ENCODE measurements at places on chromosomes 4 and X. TPM values are rescaled to one million over a fixed set of nuclear protein-coding genes. Genes with fewer than 3 reads are reported as not detected.
A peak's percentile ranks its signal among the peaks of the same experiment; 100 is the strongest.

Gene GIMD1
- not detected for total RNA-seq

Gene GAB3
- total RNA-seq, result 0.29 TPM

Gene NKX6-1
- not detected for total RNA-seq

Gene UGT2B11
- not detected for total RNA-seq

Gene PNCK
- 35.1 TPM for total RNA-seq

Gene CTAG2
- not detected for total RNA-seq

Gene DCLK2
- 49.5 TPM for total RNA-seq

Gene KLB
- total RNA-seq, result not detected

Gene ADAMTS3
- 10.7 TPM for total RNA-seq

DNA sequence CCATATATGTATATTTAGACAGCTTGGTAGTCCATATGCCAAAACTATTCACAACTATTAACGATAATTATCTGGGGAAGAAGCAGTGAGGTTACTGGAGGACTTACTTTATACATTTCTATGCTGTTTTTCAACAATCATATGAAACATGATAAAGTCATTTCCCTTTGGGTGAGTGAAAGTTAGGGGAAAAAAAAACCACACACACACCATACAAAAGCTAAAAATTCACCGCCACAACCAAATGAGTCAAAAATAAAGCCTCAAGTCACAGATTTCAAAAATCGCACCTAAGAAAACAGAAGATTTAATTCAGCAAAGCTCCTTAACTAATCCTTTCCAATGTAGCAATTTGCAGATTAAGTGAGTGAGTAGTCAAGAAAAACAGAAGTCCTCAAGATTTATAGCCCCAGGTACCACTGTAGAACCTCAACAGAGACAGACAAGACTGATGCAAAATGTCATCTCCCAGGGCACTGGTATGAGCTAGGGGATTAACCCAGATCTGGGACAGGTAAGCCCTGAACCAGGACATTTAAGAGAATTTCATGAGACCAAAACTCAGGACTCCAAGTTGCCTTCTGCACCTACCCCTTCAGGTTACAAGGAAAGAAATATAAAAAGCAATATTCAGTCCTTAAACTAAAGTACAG lies 35.1 kb downstream of the SYTL4 start:
- no peak for DNase-seq

DNA sequence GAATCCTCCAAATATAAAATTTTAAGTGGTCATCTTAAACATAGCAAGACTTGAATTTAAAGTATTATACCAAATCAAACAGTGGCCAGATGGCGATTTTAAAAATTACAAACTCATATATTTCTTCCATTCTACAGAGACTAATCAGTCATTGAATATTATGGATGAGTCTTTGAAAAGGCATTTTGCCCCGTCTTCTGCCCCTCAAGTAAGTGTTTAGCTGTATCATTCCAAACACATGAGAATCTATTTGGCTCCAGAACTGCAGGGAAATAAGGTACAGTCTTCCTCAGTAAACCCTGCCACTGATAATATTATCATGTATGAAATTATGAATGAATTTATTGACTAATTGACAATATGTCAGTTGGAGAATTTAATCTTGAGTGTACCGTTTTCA lies 191.0 kb downstream of the SLC7A11 start:
- no peak for DNase-seq

GRCh38 chr4:2066011-2066551 lies 7.0 kb downstream of the NAT8L start:
- DNase-seq, result peak; percentile 13

GRCh38 chrX:133859860-133860259 lies 125.5 kb downstream of the GPC3 start:
- DNase-seq, result no peak

- no peak for DNase-seq
Measured at GRCh38 chr4:164313853-164314252, 440.1 kb upstream of the SMIM31 start.

- DNase-seq, result no peak
Measured at GRCh38 chrX:128807367-128807766, 715.9 kb downstream of the SMARCA1 start.

DNA sequence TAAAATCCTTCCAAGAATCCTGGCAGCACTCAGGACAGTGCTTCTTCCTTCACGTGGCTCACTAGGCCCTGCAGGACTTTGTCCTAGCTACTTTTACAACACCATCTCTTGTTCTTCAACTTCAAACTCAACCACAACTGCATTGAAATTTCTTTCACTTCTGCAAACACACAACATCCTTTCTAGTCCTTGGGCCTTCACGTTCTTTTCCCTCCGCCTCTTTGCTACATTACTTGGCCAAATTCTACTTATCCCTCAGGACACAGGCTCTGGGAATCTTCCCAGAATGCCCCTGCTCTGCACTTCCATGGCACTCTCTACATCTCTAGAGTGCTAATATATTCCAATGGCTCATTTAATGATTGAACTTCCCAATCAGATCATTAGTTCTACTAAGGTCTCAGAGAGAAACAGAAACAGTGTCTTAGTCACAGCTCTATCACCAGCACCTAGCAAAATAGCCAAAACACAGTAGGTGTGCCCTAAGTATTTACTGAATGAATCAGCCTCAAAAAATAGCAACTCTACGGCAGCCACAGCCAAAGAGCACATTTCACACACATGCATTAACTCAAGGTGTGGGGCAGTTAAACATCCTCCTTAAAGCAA lies 73.3 kb downstream of the MANBA start:
- DNase-seq, result no peak

DNA sequence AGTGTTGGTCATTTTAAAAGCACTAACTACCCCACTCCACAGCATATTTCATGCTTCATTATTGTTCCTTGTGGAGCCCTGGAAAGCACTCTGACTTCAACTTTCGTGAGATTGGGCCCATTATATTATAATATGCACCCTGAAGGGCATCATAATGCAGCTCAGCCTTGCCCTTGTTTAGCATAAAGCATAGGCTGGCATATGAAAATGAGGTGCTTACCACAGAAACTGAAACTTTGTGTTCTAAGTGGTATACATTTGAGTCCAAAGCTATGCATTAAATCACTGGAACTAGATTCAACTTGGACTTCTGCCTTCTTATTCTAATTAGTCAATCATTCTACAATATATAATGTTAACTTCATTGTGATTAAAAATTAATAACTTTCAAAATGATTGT lies 1027.9 kb downstream of the STIM2 start:
- no peak for DNase-seq

- DNase-seq, result no peak
Measured at GRCh38 chr4:46648088-46648744, 258.3 kb upstream of the GABRA2 start.

DNA sequence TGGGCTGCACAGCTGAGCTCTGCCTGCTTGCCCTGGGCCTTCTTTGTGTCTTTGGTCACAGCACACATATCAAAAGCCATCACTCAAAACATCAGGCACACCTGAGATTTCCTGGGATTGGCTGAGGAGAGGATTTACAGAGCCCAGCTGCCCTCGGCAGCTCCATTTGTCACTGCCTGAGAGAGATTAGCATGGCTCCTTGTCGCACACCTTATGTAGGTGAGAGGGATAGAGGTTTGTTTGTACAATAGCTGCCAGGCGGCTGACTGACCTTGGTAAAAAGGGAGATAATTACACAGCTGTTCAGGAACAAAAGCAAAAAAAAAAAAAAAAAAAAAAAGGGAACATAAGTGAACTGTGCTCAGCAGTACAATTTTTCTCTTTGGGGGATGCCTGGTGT lies 63.2 kb downstream of the MGST2 start:
- no peak for DNase-seq

GRCh38 chr4:14853176-14853943 lies 148.9 kb upstream of the CPEB2 start:
- DNase-seq, result no peak

DNA sequence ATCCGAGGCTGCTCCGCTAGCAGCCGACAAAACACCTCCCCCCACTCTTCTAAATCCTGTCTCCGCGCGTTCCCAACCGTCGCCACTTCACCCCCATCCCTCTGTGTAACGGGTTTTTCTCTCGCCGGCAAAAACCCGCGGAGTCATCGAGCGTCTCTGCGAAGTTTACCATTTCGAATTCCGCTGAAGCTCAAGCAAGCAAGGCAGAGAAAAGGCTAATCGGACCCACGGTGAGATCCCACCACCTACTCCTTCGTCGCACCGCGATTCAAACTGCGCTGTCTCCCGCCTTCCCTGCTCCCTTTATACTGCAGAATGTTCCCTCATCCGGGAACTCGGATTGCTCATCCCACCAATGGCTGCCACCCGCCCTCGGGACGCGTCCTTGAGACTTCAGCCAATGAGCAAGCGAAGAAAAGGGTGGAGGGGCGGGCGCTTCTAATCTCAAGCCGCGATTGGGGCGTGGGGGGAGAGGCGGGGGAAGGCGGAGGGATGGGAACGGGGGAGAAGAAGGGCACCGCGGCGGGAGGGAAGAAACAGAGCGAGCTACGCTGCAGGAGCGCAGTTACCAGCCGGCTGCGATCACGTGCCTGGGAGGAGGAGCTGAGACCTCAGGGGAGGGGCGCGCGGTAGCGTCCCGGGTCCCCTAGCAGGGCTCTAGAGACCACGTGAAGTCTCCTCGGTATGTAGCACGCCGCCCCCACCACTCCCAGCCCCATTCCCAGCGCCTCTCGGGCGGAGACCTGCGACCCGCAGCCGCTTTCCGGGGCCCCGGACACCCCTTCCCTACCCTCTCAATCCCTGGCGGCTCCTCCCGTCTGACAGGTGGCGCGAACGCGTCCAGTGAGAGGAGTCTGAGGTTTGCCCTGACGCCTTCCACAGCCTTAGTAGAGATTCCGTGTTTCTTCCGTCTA lies at the start of gene H2AZ1:
Gene H2AZ1 (minus strand): TSS at position 277 of the 914 bp plus-strand sequence. CDS start 105 bp downstream, at position 172.
- peak; percentile 97 for DNase-seq

GRCh38 chrX:101370888-101371504 lies 15.0 kb downstream of the BTK start:
- DNase-seq, result no peak

DNA sequence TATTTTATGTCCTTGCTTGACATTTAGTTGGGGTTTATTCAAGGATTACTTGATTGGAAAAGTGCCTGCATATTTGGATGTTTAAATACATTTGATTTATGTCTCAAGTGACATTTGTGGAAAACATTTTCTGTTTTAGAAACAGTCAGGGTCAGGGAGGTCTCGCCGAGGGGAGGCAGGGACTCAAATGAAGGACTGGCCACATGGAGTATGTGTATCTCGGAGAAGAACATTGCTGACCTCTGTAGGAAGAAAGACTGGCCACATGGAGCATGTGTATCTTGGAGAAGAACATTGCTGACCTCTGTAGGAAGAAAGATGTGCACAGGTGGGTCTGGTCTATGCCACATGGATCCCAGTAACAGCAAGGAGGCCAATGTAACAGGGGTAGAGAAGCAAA lies 233.6 kb downstream of the TRIML1 start:
- no peak for DNase-seq

- DNase-seq, result no peak
Measured at GRCh38 chr4:77800483-77801259, 18.5 kb downstream of the CNOT6L start.

- DNase-seq, result no peak
Measured at GRCh38 chr4:148151806-148152205, 290.4 kb downstream of the NR3C2 start.

- no peak for DNase-seq
Measured at GRCh38 chr4:122689972-122690371, 42.5 kb upstream of the BBS12 start.

GRCh38 chr4:89357340-89357739 lies 49.7 kb upstream of the GPRIN3 start:
- no peak for DNase-seq

DNA sequence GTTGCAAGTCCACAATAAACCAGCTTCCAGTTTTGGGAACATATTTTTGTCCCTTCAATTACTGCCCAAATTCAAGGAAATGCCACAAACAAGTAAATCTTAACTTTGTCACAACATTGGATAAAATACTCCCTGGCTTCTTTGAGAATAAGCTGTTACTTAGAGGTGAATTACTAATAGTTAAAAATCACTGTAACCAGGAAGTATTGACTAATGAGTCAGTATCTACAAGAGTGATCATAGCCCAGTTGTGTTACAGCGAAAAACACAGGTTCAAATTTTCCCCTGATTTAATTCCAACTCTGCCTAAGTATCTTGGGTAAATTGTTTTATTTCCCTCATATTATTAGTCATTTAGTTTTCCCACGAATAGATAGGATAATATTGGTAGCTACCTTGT lies 291.2 kb upstream of the PPARGC1A start:
- DNase-seq, result no peak

- DNase-seq, result no peak
Measured at GRCh38 chr4:156762851-156763250, 208.7 kb downstream of the PDGFC start.

- no peak for DNase-seq
Measured at GRCh38 chr4:123741906-123742305, 345.3 kb downstream of the SPRY1 start.

DNA sequence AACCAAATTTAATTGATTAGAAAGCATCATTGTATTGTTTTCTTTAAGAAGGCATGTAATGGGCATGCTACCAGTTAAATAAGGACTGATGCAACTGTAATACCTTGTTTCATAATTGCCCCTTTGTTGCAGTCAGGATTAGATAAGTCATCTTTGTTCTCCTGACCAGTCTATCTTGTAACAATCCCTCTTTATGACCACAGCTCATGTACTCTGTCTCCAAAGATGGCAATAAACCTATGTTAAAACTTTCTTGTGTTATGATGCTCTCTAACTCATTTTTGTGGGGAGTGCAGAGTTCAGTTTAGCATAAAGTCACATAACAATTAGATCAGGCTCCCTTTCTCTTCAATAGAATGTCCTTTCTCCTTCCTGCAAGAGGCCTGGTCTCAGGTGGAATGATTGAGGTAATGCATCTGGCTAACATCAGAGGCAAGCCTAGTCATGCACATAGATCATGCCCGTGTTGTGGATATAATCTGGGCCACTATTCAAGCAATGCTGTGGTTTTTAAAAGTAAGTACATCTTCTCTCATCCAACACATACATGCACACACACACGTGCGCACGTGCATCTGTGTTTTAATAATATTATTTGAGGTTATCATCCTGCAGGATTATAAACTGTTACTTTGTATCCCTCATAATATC lies 45.6 kb downstream of the TMEM154 start:
- DNase-seq, result no peak

- no peak for DNase-seq
Measured at GRCh38 chr4:153160821-153161220, 43.4 kb upstream of the TRIM2 start.

- DNase-seq, result no peak
Measured at GRCh38 chrX:101263766-101264165, 27.4 kb downstream of the TAF7L start.

GRCh38 chrX:3449287-3449686 lies 102.8 kb upstream of the MXRA5 start:
- DNase-seq, result no peak

DNA sequence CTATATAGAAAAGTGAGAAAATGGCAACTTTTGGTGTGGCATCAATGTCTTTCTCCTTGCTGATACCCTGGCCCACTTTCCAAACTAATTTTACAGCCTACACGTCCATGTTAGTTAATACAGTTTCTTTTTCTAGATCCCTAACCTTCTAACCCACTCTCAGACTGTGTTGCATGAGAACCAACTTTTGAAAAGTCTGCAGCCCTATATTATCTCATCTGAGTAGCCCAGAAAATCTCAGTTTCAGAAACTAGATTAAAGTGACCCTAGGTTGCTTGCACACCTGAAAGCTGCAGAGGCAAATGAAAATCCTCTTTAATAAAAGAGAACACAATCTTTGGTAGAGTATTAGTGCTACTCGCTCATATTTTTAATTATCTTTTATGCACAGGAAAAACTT lies 371.6 kb upstream of the EMCN start:
- DNase-seq, result no peak
